Brain (organoid and tissue), 16 donors: ENCODE measurements at places on chromosomes 12 and 14.
A peak's percentile ranks its signal among the peaks of the same experiment; 100 is the strongest.

DNA sequence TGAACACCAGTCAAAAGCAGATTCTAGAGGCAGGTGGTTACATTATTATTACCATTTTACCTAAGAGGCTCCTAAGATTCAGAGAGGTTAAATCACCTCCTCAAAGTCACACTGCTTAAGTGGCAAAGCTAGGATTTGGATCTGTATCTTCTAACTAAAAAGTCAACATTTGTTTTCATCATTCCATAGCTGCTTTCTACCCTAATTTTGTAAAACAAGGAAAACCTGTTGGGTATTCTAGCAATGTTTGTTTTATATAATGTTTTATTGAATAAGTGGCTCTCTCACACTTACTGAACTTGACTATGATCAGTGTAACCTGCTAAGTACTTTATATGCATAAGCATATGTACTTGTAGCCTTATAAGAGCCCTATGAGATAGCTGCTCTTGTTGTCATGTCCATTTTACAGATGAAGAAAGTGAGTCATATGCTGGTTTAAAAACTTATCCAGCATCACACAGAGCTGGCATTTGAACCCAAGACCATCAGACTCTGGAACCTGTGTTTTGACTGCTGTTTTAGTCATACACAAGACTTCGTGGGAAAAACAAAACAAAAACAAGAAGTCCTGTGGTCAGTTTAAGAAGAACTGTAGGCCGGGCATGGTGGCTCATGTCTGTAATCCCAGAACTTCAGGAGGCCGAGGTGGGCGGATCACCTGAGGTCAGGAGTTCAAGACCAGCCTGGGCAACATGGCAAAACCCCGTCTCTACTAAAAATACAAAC lies 31.7 kb upstream of the EVL start:
- DNase-seq, result no peak

DNA sequence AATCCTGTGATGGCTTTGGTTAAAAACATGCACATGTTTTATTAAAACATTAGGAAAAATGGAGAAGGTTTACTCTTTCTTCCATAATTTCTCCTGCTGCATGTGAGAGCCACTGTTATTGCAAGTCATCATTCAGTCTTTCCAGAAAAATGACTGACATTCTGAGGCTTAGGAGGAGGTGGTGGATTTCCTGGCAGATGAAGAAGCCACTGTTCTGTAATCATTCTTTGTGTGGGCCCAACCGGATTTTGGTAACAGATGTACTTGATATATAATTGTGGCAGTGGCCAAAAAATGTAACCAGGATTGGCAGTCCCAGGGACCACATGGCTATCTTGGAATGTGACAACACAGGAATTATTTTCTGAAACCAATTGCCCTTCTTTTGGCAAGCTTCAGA lies 120.2 kb downstream of the DAAM1 start:
- DNase-seq, result no peak

GRCh38 chr12:2020511-2020910 lies 16.3 kb upstream of the DCP1B start:
- no peak for DNase-seq

- no peak for DNase-seq
Measured at GRCh38 chr12:2334689-2335088, 281.9 kb downstream of the CACNA1C start.

- DNase-seq, result peak; percentile 71
Measured at GRCh38 chr14:72264716-72265115, 332.5 kb downstream of the RGS6 start.

DNA sequence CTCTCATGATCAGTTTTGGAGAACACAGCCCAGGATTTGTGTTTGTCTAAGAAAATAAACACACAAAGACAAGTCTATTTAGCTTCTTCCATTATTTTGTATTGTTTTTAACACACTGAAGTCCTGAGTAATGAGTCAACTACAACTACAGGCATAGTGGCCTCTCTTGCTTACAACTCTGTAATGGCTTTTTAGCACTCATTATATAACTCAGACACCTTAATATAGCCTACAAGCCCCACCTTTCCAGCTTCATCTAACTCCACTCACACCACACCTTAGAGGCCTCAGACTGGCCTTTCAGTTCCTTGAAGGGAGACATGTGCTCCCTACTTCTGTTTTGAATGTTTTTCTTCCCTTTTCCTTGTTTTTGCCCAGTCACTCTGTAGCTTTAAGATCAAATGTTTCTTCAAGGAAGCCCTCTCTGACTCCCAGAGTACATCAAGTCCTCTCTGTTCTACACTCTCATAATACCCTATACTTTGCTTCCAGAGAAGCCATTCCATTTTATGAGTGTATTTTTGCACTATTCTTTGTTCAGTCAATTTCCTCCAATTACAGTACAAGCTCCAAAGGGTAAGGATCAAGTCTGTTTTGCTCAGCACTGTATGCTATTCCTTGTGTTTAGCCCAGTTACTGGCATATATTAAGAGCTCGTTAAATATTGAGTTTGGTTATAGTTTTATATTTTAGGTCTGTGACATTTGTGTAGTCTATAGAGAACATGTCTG lies 233.6 kb upstream of the ARHGAP5 start:
- no peak for DNase-seq
